Stimulated activated CD4-positive, alpha-beta T cell treated with anti-CD3 and anti-CD28 coated beads, Interleukin-2, amount 100 ng/mL, for 48 hours (primary cell): ENCODE measurements at places on chromosomes 7 and 10.

DNA sequence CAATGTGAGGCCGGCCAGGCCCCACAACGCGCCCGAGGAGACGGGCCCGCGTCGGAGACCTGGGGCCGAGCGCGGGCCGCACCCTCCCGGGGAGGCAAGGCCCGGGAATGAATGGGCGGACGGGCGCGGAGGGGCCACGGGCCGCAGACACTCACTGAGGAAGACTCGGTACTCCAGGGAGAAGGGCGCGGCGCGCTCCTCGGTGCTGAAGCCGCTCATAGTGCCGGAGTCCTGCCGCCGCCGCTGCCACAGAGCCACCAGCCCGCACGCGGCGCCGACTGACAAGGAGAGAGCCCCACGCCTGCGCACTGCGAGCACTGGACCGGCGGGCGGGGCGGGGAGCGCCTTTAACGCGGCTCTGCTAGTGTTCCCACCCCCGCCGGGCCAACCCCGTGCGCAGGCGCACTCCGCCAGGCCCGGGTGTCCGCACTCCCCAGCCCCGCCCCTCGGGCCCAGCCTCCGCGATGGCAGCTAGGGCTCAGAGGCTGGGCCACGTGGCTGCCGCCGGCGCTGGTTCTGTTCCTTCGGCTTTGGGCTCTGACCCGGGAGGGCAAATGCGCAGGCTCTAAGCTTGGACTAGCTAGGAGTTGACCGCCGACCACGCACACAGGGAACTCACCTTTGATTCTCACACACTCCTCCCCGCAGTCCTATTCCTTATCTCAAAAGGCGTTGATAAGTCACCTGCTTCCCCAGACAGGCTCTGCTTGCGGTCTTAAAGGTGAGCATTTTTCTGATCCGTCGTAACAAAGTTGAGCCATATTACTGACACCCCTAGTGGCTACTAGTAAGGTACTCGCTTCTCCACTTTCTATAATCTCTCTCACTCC, at the start of gene PPA1:
TSS of gene PPA1 (minus strand) at position 321 of the 830 bp plus-strand sequence. CDS start at position 219, 102 bp downstream.
- peak; percentile 99 for DNase-seq

GRCh38 chr7:94874036-94874785, 33.2 kb upstream of the PPP1R9A start:
- DNase-seq: no peak

DNA sequence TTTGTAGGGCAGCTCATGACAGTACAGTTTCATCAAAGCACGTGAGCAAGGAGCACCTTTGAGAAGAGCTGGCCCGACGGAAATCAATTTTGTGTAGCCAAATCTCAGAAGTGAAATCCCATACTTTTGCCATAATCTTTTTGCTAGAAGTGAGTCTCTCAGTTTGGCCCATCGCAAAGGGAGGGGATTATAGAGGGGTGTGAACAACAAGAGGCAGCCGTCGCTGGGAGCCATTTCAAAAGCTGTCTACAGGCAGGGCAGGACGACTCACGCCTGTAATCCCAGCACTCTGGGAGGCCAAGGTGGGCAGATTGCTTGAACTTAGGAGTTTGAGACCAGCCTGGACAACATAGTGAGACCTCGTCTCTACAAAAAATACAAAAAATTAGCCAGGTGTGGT, 599.8 kb downstream of the GALNT17 start:
- DNase-seq: no peak

DNA sequence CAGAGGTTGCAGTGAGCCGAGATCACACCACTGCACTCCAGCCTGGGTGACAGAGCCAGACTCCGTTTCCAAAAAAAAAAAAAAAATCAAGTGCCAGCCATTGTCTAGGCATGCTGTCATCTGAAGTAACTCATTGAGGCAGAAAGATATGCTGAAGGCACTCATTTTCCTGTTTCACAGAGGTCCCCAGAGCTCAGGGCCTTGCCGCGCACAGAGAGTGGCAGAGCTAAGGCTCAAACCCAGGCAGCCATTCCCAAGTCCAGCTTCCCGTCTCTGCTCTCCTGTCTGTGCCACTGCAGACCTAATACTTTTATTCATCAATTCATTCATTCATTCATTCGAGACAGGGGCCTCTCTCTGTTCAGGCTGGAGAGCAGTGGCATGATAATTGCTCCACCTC, 3.5 kb downstream of the GRIFIN start:
- DNase-seq: no peak

DNA sequence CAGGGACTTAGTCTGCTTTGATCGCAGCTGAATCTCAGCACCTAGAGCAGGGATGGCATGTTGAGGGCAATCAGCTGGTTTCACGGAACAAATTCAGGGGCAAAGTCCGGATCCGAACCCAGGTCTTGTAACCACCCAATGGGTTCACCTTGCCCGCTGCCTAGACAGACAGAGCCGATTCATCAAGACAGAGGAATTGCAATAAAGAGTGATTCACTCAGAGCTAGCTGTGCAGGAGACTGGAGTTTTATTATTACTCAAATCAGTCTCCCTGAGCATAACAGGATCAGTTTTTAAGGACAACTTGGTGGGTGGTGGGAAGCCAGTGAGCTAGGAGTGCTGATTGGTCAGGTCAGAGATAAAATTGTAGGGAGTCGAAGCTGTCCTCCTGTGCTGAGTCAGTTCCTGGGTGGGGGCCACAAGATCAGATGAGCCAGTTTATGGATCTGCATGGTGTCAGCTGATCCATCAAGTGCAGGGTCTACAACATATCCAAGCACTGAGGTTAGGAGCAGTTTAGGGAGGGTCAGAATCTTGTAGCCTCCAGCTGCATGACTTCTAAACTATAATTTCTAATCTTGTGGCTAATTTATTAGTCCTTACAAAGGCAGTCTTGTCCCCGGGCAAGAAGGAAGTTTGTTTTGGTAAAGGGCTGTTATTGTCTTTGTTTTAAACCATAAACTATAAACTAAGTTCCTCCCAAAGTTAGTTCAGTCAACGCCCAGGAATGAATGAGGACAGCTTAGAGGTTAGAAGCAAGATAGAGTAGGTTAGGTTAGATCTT, 43.5 kb upstream of the CHST3 start:
- DNase-seq: no peak

DNA sequence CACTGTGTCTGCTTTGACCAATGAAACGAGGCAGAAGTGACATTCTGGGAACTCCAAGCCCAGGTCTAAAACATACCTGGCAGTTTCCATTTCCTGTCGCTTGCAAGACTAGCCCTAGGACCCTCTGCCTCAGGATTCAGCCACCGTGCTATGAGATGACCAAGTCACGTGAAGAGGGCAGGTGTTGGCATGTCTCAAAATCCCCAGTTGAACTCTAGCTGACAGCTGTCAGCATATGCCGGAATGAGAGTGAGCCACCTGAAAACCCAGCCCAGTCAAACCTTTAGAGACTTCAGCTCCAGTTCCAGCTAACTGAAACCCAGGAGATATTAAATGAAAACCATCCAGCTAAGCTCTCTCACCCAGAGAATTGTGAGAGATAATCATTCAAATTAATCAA, 89.9 kb upstream of the PPP1R3A start:
- DNase-seq: no peak

- DNase-seq: no peak
Observed at GRCh38 chr10:52752261-52752660, 20.3 kb downstream of the MBL2 start.

- DNase-seq: no peak
Observed at GRCh38 chr10:109475711-109476421, 447.4 kb downstream of the XPNPEP1 start.

DNA sequence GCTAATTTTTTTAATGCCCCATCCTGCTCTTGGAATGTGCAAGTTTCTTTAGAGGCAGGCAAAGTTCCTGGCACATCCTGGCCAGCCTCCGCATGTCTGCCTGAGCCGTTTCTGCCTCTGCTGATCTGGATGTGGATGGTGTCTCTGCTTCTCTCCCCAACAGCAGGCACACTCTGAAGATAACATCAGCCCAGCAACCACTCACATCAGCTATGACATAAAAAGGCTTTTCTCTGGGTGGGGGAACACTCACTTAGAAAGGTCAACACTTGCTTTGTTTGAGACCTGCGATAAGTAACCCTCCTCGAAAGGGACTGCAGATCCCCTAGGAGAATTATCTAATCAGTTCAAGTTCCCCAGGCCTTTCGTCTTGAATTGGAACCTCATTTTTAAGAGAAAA, 142.9 kb downstream of the FGFR2 start:
- no peak for DNase-seq

DNA sequence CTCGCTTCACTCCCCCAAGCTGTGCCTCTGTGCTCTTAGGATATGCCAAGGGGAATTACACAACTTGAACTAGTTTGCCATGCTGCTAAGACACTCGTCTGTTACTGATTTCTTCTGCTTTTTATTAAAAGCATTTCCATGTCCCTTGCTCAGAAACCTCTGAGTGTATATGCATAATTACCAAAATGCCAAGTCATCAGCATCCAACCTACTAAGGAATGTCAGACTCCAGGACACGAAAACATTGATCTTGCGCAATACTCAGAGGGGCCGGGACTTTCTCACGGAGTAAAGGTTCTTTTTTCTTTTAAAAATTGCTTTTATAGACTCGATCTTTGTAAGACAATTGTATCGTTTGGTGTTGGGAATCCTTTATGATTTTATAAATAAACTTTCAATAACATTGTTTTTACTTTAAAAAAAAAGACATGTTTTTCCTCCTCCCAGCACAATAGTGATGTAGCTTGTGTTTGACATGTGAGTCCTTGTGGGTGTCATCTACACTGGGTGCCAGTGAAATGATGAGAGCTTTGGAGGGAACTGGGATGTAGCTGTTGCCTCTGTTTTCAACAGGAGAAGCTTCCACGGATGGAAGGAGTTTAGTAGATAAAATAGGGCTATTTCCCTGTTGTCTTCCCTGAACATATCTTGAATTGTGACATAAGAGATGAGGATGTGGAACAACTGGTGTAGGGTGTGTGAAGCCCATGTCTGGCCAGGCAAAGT, 43.6 kb downstream of the CNNM1 start:
- no peak for DNase-seq

DNA sequence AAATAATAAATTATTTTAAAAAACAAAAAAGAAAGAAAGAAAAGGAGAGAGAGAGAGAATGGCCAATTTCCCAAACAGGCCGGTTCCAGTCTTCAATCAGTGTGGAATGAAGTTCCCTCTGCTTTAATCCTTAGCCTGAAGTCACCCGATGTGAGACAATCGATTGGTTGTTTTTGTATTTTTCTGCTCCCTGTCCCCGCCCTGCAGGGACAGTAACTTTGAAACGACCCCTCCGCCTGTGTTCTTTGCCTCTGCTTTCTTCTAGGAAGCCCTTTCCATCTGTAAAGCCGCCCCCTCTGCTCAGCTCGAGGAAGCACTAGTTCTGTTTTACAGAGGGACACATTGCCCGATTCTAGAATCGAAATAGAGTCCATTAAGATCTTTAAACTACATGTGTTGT, 33.4 kb downstream of the FOXL3 start:
- no peak for DNase-seq

GRCh38 chr10:32159264-32159663, 103.0 kb upstream of the KIF5B start:
- DNase-seq: no peak

DNA sequence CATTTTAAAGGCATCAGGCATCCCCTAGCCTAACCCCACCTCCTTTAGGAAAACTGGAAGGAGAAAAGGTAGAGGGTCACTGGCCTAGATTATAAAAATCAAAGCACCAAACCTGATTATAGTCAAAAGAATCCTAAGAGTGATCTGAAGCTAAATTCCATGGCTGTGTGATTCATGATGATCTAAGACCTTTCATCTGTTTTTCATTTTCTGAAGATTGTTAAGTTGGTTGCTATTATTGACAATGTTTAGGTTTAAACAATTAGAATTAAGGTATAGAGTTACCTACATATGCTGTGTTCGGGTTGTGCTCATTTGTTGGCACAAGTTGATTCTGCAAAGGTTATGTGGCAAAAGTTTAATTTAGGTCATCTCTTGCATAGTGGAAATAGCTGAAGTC, 148.7 kb downstream of the BICC1 start:
- no peak for DNase-seq

DNA sequence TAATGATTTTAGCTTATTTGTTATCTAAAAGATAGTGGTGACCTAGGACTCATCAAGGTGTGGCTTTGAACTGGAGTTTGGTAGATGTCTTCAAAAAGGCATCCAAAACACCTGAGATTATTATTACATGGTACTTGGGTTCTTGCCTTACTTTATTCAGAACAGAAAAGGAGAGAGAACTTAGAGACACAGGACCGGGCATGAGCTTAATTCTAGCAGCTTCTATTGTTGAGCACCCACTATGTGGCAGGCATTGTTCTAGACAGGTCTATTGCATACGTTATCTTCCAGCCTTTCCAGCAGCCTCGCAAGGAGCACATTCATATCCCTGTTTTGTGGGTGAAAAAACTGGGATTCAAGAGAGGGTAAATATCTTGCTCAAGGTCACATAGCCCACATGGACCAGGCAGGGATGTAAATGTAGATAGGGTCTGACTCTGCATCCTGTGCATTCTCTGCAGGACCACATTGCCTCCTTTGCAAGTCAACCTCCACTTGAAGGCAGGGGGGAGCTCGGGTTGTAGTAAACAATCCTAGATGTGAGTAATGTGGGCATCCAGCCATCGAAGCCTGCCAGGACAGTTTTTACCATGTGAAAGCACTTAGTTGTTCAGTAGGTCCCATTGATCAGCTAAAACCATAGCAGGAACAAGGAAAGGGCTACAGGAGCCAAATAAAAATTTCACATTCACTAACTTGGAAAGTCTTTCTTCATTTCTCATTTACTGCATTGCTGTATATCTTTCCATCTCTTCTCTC, 551.4 kb downstream of the LRMDA start:
- no peak for DNase-seq

- DNase-seq: no peak
Observed at GRCh38 chr7:157873664-157874063, 536.9 kb downstream of the DNAJB6 start.

DNA sequence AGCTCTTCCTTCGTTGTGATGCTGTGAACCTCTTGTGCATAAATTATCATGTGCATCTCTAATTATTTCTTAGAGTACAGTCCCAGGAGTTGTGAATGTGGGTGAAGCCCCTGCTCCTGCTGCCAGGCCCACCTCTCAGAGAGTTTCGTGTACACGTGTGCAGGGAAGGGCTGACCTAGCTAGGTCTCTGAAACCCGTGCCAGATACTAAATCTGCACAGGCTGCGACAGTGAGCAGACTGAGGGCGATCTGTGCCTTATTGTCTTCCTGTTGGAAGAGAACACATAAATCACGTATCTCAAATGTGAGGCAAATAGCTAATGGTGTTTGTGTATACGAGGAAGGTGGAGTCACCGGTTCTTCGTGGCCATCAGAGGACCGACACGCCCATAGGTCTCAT, 71.8 kb upstream of the DNAJB6 start:
- no peak for DNase-seq

DNA sequence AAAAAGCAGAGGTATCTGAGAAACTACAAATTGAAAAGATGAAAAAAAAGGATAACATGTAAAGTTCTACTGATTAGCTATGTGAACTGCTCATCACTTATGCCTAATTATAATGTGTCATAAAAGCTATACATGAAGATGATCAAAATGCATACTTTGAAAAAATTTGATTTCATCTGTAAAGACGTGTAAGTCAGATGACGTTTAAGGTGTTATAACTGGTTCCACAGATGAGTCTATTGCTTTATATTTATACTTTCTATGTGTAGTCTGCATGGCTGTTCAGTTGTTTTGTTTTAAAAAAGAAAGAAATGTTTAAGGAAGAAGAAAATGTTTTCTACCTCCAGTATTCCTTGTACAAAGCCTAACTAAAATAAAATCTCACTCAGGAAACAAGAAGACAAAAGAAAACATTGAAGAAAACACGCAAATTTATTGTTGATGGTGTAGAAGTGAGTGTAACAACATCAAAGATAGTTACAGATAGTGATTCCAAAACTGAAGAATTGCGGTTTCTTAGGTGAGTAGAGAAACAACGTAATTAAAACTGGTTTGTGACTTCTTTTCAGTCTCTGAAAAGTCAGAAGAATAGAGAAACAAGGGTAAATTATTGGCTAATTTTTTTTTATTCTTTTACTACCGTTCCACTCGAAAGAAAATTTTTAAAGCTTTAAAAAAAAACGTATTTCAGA, 38.4 kb downstream of the SLK start:
- no peak for DNase-seq
